GM13977 (cell line): ENCODE measurements at places on chromosomes 6 and 20.

DNA sequence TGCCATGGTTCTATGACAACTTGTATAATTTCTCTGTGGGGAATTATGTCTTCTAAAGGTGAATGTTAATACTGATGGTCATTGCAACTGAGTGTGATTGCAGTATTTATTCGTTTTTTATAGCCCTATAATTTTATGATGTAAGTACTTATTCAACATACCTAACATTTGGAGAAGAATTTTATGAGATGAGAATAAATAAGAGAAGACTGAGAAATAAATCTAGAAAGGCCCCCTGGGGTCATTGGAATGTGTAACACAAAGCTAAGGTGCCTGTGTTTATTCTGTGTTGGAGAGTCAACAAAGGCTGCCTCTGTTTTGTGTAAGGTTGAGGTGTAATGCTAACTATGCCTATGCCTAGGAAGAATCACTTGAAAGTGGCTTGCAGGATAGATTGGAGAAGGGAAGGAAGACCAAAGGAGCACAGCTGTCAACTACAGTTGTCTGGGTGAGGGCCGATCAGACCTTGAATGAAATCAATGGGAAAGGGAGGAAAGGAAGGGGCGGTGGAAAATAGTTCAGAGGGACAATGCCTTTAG is 1076.7 kb downstream of the KIF16B start:
- no peak for DNase-seq

DNA sequence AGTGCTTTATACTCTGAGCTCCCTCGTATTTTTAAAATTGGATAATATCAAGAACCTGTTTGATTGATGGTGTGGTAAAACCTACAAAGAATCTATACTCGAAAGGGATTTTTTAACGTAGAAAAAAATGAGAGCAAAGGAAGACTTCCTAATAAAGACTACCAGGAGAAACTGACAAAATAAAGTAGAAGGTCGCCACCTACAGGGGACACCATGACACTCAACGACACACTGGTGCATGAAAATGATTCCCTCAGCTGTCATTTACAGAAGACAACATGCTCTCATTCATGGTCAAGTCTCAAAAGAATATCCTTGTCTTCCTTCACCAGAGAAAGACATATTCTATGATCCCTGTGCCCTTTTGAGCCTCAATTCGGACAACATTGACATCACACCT is 10.1 kb upstream of the NHSL1 start:
- peak; percentile 26 for DNase-seq

DNA sequence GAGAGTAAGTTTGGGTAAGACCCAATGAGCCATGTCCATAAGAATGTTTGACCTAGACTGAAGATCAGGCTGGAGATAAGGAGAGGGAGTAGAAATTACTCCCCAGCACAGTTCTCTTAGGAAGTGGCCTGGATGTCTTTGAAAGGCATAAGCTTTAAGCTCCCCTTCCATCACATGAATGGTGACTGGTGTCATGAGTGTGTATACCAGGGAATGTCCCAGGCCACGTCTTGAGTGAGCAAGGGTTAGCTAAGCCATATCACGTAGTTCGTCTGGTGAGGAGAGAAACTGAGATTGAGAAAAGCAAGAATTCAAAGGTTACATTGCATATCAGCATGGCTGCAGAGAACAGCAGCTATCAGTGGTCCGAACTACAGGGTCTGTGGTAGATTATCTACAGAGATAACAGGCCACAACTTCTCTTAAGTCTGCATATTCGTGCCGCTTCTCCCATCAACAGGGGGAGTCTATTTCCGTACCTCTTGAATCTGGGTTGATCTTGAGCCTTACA is 60.1 kb upstream of the BMP2 start:
- no peak for DNase-seq

DNA sequence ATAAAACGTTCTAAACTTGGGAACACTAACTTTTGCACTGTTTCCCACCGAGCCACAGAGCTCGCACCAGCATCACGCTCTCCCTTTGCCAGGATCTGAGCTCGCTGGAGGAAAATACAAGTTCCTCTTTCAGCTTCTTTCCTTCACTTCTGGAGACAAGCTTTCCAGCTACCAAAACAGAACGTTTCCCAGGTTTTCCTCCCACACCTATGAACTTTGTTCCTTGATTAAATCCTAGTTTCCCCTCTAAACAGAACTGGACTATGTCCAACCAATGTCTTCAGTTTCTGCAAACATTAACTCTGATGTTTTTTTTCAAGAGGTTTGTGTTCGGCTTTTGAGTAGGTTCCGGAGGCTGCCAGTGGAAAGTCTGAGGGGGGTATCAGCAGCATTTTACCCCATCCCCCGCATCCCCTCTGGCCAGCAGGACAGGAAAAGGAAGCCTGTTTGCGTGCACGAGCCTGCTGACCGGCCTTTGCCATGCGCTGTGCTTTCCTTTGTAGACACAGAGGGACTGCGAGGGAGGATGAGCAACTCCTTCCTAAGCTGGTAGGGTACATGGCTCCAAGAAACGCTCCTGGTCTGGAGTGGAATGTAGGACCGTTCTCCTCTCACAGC is 135.5 kb downstream of the LY86 start:
- DNase-seq: peak; percentile 50

- peak; percentile 27 for DNase-seq
Observed at GRCh38 chr6:13454286-13455221, 32.8 kb downstream of the GFOD1 start.

DNA sequence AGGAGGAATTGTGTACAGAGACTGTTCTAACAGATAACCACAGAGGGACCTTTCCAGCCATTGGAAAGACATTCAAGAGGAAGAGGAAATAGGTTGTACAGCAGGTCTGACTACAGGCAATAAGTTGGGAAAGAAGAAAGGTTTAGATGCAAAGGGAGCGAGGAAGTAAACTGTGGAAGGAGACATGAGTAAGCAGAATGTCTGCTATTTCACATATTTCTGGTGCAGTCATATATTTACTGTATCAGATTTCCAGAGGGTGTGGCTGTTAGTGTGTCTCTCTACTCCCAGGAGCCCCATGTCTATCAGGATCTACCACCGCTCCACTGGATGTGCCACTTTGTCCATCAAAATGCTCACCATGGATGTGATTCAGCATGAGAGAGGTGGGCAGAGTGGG is 25.9 kb downstream of the MRS2 start:
- no peak for DNase-seq

DNA sequence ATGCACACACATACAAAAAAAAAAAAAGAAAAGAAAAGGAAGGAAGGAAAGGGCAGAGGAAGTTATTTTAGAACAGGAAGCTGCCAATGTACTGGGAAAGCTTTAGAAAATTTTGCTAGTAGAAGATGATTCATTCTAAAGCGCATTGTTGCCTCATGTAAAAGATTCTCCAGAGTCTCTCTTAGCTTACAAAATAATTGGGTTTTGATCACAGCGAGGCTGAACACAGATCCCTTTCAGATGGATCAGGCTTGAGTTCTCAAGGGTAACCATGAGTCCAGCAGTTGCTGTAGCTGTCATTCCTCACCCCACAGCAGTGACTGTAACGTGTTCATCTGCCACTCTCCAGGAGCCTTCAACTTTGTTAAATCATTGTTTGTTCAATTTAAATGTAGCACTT is 81.9 kb downstream of the PHACTR2 start:
- DNase-seq: no peak

DNA sequence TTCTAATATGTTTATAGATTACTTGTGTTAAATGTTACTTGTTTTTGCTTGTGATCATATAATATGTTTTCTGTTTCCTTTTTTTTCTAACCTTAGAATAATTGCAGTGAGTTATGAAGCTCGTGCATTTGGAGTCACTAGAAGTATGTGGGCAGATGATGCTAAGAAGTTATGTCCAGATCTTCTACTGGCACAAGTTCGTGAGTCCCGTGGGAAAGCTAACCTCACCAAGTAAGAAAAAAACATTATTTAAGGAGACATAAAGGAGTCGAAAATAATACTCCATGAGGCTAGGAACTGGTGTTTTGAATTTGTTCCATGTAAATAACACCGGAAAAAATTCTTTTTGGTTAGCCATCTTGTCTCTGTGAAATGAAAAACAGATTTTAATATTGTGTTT is 6.9 kb downstream of the POLH start:
- no peak for DNase-seq

DNA sequence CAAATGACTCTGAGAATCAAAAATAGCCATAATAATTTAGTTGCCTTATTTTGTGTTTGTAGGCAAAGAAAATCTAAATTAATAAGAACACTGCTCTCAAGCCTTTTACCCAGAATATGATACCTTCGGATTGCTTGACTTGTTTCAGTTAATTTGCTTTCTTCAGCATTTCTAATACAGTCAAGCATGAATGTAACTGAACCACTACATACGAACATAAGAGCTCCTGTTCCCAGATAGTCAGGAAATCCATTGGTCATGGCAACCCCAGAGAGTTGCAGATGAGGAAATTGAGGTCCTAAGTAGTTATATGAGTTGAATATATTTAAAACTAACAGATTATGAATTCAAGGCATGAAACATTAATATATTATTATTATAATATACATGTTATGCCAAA is 2.9 kb downstream of the FRK start:
- DNase-seq: no peak

- DNase-seq: no peak
Observed at GRCh38 chr6:13544454-13545186, 29.8 kb upstream of the SIRT5 start.

DNA sequence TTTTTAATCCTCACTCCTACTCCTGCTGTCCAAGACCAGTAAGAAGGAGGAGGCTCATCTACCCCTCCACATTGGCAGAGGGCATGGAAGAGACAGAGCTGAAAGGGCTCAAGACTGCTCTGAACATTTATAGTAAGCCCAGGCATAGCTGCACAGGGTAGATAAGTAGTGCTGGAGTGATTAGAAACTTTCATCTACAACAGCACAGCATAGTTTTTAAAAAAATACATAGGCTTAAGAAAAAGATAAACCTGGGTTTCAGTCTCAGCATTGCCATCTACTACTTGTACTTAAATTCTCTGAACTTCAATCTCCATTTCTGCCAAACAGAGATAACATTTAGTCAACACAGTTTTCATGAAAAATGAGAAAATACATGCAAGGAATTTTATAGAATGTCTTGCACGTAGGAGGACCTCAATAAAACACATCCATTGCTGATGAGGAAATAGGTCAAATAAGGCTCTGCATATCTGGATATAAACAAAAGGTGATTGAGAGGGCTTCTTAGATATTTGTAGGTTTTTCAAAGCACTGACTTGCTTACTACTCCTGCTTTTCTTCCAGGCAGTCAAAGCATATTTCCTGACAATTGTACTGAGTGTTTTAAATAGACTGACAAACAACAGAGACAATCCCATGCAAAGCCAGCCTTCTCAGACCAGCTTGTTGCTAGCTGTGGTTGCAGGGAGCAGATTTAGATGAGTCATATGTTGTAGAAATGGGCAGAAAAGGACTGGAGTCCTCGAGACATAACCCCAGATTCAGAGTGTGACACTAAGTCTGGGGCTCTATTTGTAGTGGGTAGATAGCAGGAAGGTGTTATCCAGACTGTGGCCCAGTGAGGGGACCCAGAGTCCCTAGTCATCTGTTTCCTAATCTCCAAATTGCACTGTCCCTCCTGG is 107.4 kb upstream of the TAB2 start:
- no peak for DNase-seq

DNA sequence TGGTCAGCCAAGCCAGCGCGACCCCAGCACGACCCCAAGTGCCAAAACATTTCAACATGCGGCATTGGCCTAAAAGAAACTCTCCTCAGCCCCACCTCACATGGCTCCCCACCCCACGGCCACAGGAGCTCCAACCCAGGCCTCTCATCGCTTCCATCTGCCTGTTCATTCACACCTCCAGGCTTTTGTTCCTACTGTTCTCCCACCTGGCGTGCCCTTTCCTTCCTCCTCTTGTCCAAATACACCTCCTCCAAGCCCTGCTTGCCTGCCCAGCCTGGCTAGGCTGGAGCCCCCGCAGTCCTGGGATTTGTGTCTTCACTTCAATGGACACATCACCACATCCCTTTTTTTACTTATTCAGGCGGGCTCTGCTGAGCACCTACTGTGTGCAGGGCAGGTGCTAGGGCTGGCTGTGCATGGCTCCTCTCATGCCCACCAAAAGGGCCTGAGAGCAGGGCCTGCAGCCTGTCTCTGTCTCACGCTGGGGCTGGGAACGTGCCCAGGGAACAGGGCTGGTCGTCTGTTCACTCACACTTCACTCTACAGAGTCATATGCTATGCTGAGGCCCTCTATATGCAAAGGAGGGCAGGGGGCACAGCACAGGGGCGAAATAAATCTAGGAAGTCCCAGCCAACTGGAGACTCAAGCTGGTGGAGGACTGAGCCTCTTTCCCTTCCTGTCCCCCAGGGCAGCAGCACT is 61.1 kb downstream of the GRM4 start:
- no peak for DNase-seq

GRCh38 chr6:30781743-30782424 is 37.5 kb upstream of the IER3 start:
- no peak for DNase-seq

GRCh38 chr6:15247500-15248450 is 1.9 kb downstream of the JARID2 start:
- peak; percentile 54 for DNase-seq

DNA sequence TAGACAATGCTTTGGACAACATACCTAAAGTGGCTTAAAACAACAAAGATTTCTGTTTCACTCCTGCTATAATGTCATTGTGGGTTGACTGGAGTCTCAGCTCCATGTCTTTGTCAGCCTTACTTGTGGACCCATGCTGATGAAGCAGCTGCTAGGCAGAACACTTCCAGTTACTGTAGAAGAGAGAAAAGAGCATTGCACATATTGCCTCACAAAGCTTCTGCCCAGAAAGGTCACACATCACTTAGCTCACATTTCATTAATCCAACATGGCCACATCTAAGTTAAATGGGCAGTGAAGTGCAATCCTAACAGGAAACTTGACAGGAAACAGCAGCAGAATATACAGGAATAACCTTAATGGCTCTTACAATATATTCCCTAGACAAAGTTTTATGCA is 480.5 kb upstream of the HTR1E start:
- no peak for DNase-seq

DNA sequence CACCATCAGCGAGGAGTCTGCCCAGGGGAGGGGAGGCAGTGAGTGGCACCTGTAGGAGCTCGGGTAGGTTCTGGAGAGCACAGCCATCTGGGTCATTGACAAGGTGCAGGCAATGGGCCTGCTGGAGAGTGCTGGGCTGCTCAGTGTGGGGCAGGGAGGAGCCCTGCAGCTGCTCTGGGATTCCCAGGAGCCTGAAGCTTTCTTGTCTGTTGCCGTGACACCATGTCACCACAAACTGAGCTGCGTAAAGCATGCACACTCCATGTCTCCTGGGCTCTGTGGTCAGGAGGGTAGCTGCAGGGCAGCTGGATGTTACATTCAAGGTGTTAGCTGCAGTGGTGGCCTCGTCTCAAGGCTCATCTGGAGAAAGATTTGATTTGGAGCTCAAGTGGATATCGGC is 4.5 kb upstream of the SLC22A1 start:
- no peak for DNase-seq

DNA sequence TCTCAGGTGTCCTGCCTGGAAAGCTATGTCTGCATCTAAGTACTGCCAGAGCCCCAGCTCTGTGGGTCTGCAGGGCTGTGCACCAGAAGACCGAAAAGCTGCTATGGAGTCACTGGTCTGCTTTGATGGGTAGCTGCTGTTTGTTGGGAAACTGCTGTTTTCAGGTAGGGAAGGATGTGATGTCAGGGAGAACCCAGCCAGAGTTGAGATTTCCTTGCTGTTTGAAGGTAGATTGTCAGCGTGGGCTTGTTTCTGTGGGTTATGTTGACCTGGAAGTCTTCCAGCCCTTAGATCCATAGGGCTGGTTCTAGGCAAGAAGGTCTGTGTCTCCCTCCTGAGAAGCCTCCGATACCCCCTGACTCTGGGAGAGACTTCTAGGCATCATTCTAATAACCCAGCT is 12.2 kb upstream of the SHLD1 start:
- no peak for DNase-seq
